ENCODE measurements at places on chromosomes 2 and 18. TPM values are rescaled to one million over a fixed set of nuclear protein-coding genes. Genes with fewer than 3 reads are reported as not detected.

SIX3 gene
- total RNA-seq: not detected

ANKRD30B gene
- 0.70 TPM for total RNA-seq

MYO1B gene
- total RNA-seq: 232 TPM

SCN9A gene
- total RNA-seq: 9.3 TPM

CERKL gene
- total RNA-seq: not detected

ACMSD gene
- total RNA-seq: not detected

CASP10 gene
- total RNA-seq: 42.1 TPM

IL1R1 gene
- 14.6 TPM for total RNA-seq

- DNase-seq: no peak
These were observed 43.2 kb upstream of the UBE2F start for GRCh38 chr2:237923481-237924163.

DNA sequence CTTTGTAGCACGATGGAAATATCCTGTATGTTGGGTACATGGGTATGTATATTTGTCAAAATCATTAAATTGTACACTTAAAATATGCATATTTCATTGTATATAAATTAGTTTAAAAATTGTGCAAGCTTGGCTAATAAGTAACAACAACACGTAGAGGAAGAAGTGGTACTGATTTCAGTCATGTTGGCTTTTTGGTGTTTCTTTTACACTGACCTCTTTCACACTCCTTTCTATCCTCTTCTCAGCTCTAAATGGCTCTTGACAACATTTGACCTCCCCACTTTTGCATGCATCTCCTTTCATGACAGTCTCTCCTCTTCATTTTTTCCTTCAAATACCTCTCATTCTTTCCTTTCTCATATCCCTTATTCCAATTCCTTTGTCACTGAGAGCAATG is 801.4 kb upstream of the ZEB2 start:
- no peak for DNase-seq

DNA sequence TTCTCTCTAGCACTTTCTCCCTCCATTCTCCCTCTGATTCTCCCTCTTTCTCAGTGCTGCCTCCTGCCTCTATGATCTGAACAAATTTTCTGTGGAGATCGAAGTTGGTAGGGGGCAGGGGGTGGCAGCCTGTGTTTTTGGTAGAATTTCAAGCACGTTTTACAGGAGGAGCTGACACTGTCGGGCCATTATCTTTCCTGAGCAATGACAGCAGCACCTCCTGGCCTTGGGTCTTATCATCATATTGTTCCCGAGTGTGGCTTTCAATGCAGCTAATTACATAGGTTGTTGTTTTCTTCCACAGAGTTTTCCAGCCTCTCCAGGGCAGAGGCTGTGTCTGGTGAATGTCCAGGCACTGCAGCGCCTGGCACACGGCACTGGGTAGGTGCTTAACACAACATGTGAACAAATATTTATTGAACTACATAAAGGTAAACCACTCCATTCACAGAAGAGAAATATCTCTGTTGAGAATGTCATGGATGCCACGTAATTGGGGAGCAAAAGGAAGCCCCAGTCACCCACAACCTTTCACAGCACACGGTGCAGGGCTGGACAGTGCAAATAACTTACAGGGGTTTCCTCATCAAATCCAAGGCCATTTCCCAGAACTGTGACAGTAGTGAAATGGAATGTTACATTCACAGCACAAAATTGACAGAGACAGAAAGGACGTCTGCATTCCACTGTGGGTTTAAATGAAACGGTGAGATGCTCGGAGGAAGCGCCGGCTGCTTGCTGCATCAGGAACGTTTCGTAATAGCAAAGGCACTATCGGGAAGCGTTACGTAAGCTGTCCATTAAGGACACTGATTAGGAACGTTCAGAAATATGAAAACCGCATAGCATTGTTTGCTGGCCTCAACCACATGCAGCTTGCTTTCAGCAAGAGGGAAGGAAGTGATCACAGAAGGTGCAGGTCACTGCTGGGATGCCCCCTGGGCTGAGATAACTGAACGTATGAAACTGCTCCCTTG is 6.5 kb upstream of the KCNG2 start:
- peak; percentile 22 for DNase-seq

DNA sequence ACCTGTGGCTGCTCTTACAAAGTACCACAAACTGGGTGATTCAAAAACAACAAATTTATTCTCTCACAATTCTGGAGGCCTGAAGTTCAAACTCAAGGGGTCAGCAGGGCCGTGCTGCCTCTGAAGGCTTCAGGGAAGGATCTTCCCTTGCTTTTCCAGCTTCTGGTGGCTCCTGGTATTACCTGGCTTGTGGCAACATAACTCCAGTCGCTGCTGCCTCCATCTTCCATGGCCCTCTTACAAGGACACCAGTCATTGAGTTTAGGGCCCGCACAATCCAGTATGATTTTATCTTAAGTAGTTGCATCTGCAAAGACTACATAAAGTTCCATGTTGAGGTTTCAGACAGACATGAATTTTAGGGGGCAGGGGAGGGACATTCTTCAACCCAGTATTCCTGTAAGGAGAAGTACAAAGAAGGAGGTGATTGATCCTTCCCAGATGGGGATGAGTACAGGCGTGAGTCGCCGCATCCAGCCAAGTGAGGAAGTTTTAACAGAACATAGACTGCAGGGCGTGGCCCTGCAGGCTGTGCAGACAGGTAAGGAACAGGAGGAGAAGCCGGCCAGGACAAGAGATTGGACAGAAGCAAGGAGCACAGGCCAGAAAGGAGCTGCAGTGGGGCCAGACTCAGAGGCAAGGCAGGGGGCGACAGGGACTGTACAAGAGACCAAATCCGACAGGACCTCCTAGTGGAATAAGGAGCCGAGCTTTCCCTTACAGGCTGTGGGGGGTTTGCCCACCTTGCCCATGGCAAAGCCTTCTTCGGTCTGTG is 44.4 kb upstream of the BZW1 start:
- DNase-seq: no peak

- no peak for DNase-seq
These were observed 188.2 kb downstream of the PRKCE start for GRCh38 chr2:45839508-45840251.

- no peak for DNase-seq
These were observed 247.8 kb downstream of the TXNL1 start for GRCh38 chr18:56390626-56391025.

DNA sequence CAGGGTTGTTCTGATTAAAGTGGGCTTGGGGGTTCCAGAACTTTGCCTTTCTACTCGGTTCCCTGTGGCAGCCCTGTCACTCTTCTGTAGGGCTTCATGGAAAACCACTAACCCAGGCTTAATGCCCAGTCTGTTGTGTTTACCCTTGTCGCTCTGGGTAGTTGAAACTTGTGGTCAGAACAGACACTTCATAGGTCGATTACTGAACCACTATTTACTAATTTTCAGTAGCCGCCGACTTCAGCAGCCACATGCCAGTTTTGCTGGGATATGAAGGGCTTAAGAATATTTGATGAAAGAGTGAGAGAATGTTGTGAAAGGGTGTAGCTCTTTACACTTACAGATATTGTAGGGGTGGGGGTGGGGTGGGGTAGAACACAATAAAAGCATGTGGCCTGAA is 362.3 kb downstream of the RND3 start:
- no peak for DNase-seq

DNA sequence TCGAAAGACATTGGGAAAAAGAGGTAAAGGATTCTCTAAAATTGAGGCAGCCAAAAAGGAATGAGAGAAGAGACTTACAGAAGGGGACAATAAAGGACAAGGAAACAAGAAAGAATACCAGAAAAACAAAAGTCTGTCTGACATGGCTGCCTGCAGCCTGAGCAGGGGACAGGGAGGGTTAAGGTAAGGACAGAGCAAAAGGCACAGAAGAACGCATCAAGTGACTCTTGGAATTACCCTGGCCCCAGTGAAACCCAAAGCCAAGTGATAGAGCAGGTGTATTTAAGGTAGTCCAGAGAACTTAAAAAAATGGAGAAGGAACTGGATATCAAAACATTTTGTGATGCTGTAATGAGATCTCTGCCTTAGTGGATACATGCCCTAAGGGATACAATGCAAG is 47.1 kb upstream of the XIRP2 start:
- DNase-seq: no peak

- no peak for DNase-seq
These were observed 436 bp upstream of the SMYD1 start for GRCh38 chr2:88067189-88067588.

DNA sequence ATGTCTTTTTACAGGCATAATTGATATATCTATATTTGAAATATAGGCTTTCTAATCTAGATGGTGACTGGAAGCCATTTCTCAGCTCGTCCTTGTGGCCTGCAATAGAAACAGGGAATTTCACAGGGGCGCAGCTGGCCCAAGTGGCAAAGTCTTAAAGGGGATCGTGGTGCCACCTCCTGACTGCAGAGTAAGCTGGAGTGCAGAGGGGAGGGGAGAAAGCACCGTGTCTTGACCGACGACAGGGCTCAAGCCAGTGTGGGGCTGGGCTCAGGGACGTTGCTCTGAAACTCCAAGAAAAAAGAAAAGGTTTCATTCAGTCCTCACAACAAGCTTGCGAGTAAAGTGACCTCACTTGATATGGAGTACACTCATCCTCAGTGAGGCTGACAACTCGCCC is 255.1 kb downstream of the DCDC2C start:
- DNase-seq: no peak

DNA sequence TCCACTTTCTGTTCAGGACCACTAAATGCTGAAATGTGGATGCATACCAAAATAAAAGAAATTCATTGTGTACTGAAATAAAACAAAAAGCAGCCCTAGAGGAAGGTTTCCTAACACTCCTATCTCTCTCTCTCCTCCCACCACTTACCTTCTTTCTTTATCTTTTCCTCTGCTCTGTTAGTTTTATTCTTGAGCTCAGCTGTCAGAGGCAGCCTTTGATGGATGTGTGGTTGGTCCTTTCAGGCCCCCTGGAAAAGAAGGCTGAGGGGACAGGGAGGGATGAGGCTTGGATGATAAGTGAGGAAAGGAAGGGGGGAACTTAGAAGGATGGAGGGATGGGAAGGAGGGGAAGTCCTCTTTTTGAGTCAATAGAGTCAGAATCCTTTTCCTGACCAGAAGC is 47.6 kb downstream of the DHRS9 start:
- DNase-seq: no peak

DNA sequence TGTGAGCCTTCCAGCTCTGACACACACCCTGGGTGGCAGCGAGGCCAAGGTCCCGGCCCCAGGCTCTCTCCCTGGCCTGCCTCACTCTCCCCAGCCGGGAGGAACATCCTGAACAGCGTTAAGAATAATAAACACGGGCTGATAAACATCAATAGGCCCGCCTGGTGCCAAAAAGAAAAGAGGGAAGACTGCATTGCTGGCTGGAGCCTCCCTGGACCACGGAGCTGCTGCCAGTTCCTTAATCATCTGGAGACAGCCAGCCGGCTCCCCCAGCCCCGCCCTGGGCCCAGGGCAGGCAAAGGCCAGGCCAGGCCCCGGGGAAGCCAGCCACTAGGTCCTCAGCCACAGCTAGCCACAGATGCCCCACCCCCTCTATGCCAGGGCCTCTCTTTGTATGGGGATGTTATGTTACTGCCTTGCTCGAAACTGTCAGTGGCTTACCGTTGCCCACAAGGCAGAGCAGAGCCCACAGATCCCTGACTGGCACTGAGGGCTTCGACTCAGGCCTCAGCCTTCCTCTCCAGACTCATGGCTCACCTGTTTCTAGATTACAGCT is 293.7 kb downstream of the DYSF start:
- DNase-seq: no peak

DNA sequence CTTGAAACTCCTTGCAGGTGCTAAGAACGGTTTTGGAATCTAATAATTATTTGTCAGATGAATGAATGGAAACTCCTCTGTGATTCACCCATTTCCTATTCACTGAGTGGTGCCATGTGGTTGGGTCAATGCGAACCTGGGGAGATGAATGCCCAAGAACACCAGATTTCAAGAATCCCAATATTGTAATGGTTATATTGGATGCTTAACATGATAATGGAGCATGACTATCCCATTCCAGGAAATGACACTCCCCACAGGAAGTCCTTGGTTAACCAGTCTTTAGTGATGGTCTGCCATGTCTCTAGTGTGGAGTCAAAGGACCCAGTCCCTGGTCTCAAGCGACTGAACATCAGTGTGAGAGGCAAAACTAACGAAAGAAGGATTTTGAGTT is 67.9 kb upstream of the ST3GAL5 start:
- no peak for DNase-seq

GRCh38 chr2:3664925-3665324 is 6.9 kb downstream of the ALLC start:
- no peak for DNase-seq

GRCh38 chr18:33987206-33987605 is 237.5 kb downstream of the NOL4 start:
- DNase-seq: no peak

GRCh38 chr2:216021768-216022565 is 8.6 kb upstream of the MREG start:
- DNase-seq: no peak

DNA sequence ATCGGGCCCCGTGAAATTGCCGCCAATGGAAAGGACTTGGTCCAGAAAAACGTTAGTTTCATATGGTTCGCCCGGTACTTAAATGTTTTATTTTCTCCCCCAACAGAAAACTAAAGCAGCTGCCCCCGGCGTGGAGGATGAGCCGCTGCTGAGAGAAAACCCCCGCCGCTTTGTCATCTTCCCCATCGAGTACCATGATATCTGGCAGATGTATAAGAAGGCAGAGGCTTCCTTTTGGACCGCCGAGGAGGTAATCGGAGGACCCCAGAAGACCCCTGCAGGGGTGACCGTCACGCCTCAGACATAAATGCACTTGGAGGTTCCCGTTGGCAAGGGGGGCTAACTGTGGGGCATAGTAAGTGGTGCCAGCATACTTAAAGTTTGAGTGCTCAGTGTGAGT is 742 bp downstream of the RRM2 start:
- no peak for DNase-seq

GRCh38 chr2:216994353-216994854 is 134.5 kb upstream of the TNP1 start:
- no peak for DNase-seq

DNA sequence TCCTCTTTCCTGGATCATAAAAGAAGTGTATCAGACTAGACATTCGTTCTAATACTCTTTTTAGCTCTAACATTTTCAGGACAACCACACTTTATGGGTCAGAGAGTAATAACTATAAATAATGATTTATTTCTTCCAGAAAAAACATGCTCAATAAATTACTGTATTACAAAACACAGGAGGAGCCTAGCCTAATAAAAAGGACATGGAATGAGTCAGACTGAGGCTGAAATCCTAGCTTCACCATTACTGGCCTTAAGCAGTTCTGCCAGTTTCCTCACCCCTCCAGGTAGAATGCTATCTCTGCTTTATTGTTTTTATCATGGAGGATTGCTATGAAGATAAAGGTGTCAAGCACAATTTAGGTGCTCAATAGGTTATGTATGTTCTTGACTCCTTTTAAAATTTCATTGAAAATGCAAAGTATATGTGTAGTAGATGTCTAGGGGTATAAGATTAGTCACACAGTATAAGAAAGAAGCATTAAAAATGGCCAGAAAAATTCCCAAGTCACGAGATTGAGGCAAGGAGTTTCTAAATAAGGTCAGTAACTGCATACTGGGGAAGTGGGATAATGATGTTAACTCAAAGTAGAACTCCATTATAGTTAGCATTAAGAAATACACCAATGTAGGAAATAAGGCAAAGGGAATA is 105.5 kb upstream of the NEUROD1 start:
- no peak for DNase-seq
